ENCODE measurements at places on chromosomes 2 and 18.

GRCh38 chr2:146982393-146982846 is 862.4 kb upstream of the ACVR2A start:
- no peak for DNase-seq

DNA sequence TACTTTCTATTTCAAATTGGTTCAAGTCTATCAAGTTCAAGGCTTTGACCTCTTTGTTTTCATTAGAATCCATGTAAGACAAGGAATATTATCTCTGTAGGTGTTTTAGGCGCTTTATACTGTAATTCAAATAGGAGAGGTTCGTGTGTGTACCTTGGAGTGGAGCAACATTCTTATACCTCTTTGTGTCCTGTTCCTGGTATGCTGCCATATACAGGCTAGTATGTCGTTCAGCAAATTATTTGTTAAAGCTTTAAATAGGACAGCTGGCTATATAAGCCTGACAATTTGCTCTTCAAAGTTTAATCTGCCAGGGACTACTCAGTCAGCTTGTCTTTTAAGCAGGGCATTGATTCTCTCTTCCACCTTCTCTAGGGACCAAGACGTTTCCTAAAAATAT is 31.1 kb upstream of the SPAG16 start:
- DNase-seq, result no peak

DNA sequence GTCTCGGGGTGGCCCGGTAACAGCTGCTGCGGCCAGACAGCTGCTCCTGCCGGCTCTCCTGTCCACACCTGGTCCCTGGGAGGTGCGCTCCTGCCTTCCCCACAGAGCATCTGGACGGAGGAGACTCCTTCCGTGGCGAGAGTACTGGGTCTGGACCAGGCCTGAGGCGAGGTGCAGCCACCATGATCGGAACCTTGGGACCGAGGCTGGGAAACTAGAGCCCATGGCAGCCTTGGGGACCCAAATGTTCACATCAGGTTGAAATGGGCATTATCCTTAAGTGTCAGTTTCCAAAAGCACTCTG is 628 bp downstream of the GIGYF2 start:
- DNase-seq, result no peak

DNA sequence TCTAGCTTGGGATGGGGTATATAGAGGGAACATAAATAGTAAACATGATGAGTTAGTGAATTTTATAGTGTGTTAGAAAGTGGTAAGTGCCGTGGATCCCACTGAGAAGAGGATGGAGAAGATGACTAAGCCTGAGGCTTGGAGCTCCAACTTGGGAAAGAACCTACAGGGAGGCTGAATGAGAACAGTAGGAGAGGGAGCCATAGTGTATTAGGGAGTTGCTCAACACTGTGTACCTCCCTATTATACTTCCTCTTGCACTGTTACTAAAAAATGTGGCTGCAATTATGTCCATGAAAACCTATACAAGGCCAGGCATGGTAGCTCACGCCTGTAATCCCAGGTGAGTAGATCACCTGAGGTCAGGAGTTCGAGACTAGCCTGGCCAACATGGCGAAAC is 2.9 kb upstream of the SLC19A3 start:
- DNase-seq, result no peak

DNA sequence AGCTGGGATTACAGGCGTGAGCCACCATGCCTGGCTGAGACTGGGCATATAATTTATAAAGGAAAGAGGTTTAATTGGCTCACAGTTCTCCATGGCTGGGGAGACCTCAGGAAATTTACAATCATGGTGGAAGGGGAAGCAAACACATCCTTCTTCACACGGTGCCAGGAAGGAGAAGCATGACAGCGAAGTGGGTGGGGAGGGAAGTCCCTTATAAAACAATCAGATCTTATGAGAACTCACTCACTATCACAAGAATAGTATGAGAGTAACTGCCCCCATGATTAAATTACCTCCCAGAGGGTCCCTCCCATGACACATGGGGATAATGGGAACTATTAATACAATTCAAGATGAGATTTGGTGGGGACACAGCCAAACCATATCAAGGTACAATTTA is 7.8 kb upstream of the LCLAT1 start:
- no peak for DNase-seq

GRCh38 chr2:217367464-217367863 is 507.6 kb upstream of the TNP1 start:
- DNase-seq, result no peak

DNA sequence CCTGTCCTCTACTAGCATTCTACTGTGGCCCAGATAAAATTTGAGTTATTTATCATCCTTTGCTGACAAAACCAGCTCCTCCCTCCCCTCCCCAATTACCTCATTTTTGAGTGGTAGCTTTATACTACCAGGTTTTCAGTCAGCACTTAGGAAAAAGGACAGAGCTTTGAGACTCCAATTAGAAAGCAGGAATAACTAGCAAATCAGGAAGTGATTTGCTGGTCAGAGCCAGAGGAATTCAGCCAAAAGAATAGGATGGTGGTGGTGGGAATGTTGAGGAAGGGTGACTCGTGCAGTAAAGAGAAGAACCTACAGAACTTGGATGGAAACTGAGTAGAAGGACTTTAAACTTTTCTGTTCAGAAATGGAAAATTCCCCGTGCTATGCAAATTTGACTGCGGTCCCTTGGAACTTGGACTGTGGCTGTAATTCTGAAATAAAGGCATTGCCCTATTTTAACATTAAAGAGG is 3.7 kb downstream of the MYL12B start:
- DNase-seq, result no peak

GRCh38 chr2:12325806-12326205 is 390.9 kb upstream of the TRIB2 start:
- no peak for DNase-seq

GRCh38 chr2:172181840-172182239 is 79.1 kb upstream of the DLX2 start:
- DNase-seq, result no peak

DNA sequence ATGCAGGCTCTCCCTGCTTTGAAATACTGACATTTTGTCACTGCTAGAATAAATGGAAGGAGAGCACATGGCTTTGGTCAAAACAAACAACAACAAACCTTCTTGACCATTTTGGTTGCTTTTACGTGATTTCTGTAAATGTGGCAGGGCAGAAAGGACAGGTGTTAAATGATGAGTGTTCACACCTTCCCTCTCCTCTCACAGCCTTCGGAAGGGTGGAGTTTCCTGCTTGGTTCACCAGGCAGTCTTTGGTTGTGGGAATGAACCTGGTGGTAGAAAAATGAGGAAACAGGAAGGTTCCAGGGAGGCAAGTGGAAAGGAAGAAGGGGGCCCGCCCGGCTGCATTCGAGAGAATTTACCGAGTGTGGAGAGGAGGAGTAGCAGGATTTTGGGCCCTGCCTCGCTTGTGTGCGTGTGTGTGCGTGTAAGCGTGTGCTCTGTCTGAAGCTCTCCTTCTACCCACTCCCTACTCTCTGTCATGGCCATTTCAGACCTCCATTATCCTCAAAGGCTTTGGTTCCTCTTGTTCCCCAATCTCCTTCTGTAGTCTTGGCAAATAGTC is 23.7 kb upstream of the SPP2 start:
- no peak for DNase-seq

- no peak for DNase-seq
Observed at GRCh38 chr2:105103481-105103880, 65.6 kb downstream of the MRPS9 start.

GRCh38 chr2:152588998-152589397 is 128.3 kb downstream of the PRPF40A start:
- no peak for DNase-seq

DNA sequence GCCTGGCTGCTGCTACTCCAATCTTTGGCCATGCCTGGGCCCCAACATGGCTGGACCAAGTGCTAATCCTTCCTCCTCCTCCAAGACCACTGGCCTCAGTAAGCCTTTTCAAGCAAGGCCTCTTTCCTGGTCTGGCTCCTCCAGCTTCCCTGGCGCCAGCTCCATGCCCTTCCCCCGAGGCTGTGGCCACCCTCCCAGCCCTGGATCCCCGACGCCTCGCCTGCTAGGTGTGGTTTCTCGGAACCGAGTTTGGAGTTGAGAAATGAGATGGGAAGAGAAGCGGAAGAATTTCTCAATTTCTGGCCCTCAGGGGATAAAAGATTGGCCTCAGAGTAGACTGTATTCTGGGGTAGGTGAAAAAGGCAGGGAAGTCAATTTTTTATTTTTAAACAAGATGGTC is 46.4 kb downstream of the ADCY3 start:
- DNase-seq, result no peak

DNA sequence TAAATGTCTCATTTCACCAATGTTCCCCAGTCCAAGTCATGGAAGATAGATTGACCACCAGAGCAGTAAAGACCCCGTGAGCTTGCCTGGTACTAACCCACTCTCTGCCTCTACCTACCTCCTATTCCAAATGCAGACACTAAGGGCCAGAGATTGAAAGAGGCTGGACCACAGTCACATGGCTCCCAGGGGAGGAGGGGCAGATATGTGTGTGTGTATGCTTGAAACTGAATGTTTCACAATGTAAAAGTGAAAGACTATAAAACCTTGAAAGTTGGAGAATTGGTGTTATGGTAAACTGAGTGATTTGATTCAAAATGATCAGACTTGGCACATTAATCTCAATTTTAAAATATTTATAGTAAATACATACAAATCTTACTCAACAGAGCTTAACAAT is 21.7 kb upstream of the KLHL29 start:
- no peak for DNase-seq

DNA sequence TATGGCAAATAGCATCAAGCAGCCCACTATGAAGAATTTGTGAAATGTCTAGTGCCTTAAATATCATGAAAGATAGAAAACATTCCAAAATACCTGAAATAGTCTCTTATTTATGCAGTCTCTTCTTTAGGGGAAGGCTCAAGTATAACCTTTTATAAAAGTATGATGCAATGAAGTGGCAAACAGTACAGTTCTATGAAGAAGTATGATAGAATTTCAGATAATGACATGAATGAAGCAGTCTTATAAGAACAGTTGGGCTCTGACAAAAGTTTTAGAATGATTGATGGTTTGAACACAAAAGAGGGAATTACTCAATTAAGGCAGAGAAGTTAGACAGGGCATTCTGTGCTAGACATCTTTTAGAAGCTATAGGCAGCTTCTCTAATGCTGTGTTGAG is 1791.8 kb upstream of the PIK3C3 start:
- DNase-seq, result no peak

- DNase-seq, result no peak
Observed at GRCh38 chr2:54728669-54729120, 5.2 kb downstream of the EML6 start.

DNA sequence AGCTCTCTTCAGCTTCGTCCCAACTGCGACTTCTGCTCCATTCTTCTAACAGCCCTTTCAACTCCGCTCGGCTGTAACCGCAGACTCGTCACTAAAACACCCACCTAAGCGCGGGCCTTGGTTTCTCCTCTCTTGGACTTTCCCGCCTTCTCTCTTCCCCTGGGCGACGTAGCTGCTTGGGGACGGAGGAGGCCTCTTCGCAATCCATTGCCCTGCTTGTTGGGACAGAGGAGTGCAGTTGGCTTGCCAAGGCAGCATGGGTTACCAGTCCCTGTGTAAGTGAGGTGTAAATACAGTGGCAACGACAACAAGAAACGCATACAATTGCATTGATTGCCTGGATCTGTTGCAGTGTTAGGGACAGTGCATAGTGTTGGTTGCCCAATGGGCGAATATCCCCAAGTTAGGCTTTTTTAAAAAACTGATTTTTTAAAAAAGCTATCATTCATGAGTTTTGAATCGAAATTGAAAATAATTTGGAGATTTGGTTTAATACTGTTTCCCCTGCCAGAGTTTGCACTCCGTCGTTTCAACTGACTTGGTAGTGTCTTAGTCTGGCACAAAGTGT is 484 bp upstream of the DARS1 start:
- DNase-seq, result no peak

DNA sequence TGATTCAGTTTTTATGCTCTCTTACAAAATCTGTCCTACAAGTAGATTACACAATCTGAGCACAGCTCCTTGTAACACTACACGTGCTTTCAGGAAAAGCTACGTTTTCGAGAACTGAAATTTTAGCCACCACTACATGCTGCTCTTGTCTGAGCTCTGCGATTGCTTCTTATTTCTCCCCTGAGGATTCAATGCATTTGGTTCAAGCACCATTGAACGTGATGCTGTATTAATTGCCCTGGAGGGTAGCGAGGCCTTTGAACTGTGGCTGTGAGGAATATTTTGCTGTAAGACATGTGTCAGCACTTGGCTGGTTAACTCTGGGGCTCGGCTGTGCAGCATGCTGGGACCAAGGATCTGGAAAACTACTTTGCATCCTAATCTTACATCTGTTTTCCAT is 405.8 kb downstream of the EPHA4 start:
- DNase-seq, result no peak

DNA sequence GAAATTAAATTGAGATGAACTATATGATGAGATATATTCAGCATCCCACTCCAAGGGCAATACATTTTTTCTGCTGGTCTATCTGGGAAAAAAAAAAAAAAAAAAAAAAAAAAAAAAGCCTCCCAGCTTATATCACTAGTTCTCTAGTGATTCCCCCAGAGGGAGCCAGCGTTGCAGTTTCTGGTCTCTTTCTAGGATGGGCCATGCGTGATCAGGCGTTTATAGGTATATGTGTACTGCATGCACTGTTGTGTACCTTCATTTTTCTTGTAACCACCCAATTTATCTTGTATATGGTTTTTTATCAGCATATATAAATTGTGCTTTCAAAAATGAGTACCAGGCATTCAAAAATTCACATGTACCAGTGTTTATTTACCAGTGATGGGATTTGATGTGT is 35.1 kb downstream of the DCDC2C start:
- no peak for DNase-seq

All from esophagus squamous epithelium (tissue), 5 donors.